GOT3 (cell line): ENCODE measurements at places on chromosomes 3 and 15.

GRCh38 chr3:69659180-69659910 is 79.9 kb upstream of the MITF start:
- no peak for DNase-seq

- no peak for DNase-seq
These were observed 2.3 kb downstream of the RNF7 start for GRCh38 chr3:141740349-141740748.

DNA sequence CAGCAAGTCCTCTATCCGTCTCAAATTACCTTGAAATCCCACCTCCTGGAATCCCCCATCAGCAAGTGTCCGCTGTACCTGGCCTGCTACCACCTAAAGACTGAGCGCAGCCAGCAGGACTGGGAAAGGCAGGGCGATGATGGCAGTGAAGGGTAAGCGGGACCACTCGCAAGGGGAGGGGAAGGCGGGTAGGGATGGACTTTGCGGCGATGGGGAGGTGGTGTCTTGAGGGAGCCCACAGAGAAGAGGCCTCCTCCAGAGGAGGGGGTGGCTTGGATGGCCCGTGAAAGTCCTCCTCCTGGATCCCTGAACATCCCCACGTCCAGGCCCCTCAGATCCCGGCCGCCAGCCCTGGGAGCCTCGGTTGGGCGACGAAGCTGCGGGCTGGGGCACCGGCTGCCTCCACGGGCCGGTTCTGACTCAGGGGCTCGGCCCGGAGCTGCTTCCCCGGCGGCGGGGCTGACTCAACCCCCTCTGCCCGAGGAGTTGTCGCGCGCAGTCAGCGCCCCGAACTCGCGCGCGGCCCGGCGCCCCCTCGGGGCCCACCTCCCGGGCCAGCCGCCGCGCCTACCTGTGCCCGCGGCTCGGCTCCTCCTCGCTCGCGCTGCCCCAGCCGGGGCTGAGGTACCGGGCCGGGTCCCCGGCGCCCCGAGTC is 512 bp downstream of the LARP6 start:
- DNase-seq, result peak; percentile 15

- no peak for DNase-seq
These were observed 58.5 kb upstream of the TNFSF10 start for GRCh38 chr3:172581757-172582166.

DNA sequence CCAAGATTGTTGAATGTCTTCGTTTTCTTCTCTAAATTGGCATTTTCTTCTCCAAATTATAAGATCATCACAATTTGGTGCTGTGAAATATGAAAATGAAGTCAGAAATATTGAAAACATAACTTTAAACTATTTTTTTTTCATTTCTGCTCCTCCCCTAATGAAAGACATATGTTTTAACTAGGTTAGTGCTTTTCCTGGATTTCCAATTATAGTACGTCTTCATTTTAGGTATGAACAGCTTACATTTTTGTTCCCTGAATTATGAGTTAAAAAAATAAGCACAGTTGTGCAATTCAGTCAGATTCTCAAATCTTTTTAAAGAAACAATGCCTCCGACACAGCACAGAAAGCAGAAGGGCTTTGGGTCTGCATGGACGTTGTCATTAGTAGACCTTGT is 83.5 kb upstream of the CFAP20DC start:
- no peak for DNase-seq

GRCh38 chr3:52052831-52053306 is 3.5 kb downstream of the DUSP7 start:
- DNase-seq, result no peak

- DNase-seq, result no peak
These were observed 2.5 kb downstream of the PDZRN3 start for GRCh38 chr3:73622091-73622805.

DNA sequence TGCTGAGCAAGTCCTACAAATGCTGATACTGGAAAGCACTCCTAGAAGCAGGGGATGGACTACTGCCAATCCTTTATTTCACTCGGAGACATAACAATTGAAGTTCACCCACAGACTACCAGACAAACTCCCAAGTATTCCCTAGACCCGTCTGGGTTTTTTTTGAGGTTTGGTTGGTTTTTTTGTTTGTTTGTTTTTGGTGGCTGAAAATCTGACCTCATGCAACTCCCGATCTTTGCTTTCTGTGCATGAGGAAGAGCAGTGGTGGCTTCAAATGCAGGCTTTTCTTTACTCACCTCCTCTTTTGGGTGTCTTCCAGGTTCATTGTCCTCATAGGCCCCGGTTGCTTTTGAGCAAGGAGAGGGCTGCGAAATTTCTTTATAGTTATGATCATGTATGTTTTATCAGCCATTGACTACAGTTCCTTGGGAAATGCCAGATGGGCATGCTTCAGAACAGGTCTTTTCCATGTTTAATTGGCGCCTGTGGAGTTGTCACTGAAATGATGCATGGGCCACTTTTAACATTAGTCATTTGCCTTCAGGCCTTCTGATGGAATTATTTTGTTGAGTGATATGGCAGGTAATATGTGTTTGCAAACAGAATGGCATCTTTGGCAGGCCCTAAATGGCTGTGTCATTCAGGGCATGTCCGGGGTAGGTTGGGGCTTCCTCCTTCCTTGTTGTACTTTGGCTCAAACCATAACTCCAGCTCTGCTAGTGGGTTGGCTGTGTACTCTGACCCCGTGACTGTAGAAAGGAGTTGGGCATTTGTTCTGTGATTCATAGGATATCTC is 81.3 kb upstream of the ZBED2 start:
- no peak for DNase-seq

- DNase-seq, result no peak
These were observed 110.4 kb downstream of the LRRC28 start for GRCh38 chr15:99361545-99362185.

GRCh38 chr3:74410276-74410941 is 204.1 kb downstream of the CNTN3 start:
- no peak for DNase-seq

- no peak for DNase-seq
These were observed 1.2 kb downstream of the TBL1XR1 start for GRCh38 chr3:177196008-177196455.

- no peak for DNase-seq
These were observed 3.5 kb upstream of the AHSG start for GRCh38 chr3:186609247-186609868.
